ENCODE measurements at places on chromosomes 1 and 21. TPM values are rescaled to one million over a fixed set of nuclear protein-coding genes. Genes with fewer than 3 reads are reported as not detected.

The ZFP69B gene
- 2.4 TPM for total RNA-seq

- no peak overlapping the region for H3K4me3 ChIP-seq
- DNase-seq, result no peak
- no peaks in the 10 kb centered on the region for H3K4me1 ChIP-seq
- no peaks in the 10 kb centered on the region for H3K36me3 ChIP-seq
- H3K27ac ChIP-seq, result no peak overlapping the region
- no peaks in the 10 kb centered on the region for H3K27me3 ChIP-seq
Measured at GRCh38 chr1:243739335-243740003, 110.6 kb downstream of the AKT3 start.

The AGO4 gene
- total RNA-seq, result 27.3 TPM

GRCh38 chr1:151047591-151047924, at the start of gene C1orf56:
C1orf56 (plus strand) TSS chr1:151047751; CDS start chr1:151047848, 97 bp downstream.
- peak within 1 kb of the TSS; percentile 51 for H3K4me3 ChIP-seq
- peak; percentile 71 for DNase-seq
- H3K27ac ChIP-seq, result no peak within 1 kb of the TSS
- H3K4me1 ChIP-seq, result no peaks in the 10 kb centered on the region
- H3K36me3 ChIP-seq, result no peaks in the 10 kb centered on the region

The AVPR1B gene
- not detected for total RNA-seq

- no peaks in the 10 kb centered on the region for H3K36me3 ChIP-seq
- no peaks in the 10 kb centered on the region for H3K27me3 ChIP-seq
- H3K27ac ChIP-seq, result peak overlapping the region; percentile 98
Measured at GRCh38 chr1:3067671-3068563, 1.1 kb upstream of the PRDM16 start.

- H3K4me3 ChIP-seq, result no peak overlapping the region
- DNase-seq, result no peak
- H3K4me1 ChIP-seq, result no peaks in the 10 kb centered on the region
- no peaks in the 10 kb centered on the region for H3K27me3 ChIP-seq
Measured at GRCh38 chr1:14362331-14362730, 236.2 kb upstream of the KAZN start.

DNA sequence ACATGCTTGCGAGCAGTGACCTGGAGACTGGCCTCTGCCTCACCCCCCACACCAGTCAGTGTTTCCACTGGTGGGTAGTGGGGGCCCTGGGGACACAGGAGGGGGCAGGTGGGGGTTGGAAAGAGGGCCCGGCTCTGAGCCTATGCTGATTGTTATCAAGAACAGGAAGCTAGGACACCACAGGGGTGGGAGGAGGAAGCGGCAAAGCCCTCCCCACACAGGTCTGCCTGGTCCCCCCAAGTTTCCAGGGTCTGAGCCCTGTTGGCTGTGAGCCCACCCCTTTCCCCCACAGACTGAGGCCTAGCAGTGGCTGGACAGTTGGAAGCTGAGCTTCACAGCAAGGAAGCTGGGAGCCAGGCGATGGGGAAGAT, 1.6 kb upstream of the PTPN7 start:
- no peak for DNase-seq
- no peak overlapping the region for H3K27ac ChIP-seq
- no peaks in the 10 kb centered on the region for H3K27me3 ChIP-seq
- no peak overlapping the region for H3K4me3 ChIP-seq
- no peaks in the 10 kb centered on the region for H3K36me3 ChIP-seq

GRCh38 chr1:82487778-82488177, 687.0 kb downstream of the ADGRL2 start:
- no peak overlapping the region for H3K4me3 ChIP-seq
- H3K36me3 ChIP-seq, result no peaks in the 10 kb centered on the region
- no peak for DNase-seq
- H3K27me3 ChIP-seq, result no peaks in the 10 kb centered on the region
- H3K27ac ChIP-seq, result no peak overlapping the region
- no peaks in the 10 kb centered on the region for H3K4me1 ChIP-seq

- H3K4me1 ChIP-seq, result no peaks in the 10 kb centered on the region
- no peaks in the 10 kb centered on the region for H3K36me3 ChIP-seq
- H3K27ac ChIP-seq, result no peak overlapping the region
- DNase-seq, result no peak
Measured at GRCh38 chr1:185541871-185542301, 192.3 kb upstream of the HMCN1 start.

The GPR3 gene
- total RNA-seq, result 0.93 TPM

GRCh38 chr1:201481761-201482493, 12.9 kb upstream of the PHLDA3 start:
- H3K27ac ChIP-seq, result peak overlapping the region; percentile 52
- no peaks in the 10 kb centered on the region for H3K27me3 ChIP-seq
- peak; percentile 97 for DNase-seq
- H3K4me3 ChIP-seq, result no peak overlapping the region

DNA sequence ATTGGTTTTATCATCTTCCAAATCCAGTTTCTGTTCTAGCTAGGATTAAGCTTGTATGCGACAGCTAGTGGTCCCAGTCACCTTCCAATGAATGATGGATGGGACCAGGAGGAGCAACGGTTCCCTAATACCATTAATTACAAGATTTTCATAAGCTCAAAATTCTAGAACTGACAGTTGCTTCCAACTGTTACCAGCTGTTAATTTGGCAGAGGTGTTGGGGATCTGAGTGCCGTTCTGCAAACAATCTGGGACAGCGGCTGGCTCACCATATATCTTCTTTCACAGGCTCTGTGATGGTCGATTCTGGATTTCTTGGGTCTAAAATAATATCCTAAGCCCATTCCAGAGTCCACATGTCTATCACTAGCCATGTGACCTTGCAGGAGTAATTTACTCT, 34.5 kb upstream of the RALGPS2 start:
- no peaks in the 10 kb centered on the region for H3K27me3 ChIP-seq
- no peaks in the 10 kb centered on the region for H3K36me3 ChIP-seq
- H3K27ac ChIP-seq, result no peak overlapping the region
- no peaks in the 10 kb centered on the region for H3K4me1 ChIP-seq
- H3K4me3 ChIP-seq, result no peak overlapping the region
- no peak for DNase-seq

- no peaks in the 10 kb centered on the region for H3K27me3 ChIP-seq
- no peak overlapping the region for H3K27ac ChIP-seq
- peaks cover 4% of the 10 kb centered on the region for H3K4me1 ChIP-seq
- H3K4me3 ChIP-seq, result no peak overlapping the region
- DNase-seq, result no peak
Measured at GRCh38 chr1:10539411-10540043, 64.8 kb downstream of the PEX14 start.

GRCh38 chr1:178397678-178398077, 99.1 kb downstream of the CLEC20A start:
- H3K27ac ChIP-seq, result no peak overlapping the region
- DNase-seq, result no peak

DNA sequence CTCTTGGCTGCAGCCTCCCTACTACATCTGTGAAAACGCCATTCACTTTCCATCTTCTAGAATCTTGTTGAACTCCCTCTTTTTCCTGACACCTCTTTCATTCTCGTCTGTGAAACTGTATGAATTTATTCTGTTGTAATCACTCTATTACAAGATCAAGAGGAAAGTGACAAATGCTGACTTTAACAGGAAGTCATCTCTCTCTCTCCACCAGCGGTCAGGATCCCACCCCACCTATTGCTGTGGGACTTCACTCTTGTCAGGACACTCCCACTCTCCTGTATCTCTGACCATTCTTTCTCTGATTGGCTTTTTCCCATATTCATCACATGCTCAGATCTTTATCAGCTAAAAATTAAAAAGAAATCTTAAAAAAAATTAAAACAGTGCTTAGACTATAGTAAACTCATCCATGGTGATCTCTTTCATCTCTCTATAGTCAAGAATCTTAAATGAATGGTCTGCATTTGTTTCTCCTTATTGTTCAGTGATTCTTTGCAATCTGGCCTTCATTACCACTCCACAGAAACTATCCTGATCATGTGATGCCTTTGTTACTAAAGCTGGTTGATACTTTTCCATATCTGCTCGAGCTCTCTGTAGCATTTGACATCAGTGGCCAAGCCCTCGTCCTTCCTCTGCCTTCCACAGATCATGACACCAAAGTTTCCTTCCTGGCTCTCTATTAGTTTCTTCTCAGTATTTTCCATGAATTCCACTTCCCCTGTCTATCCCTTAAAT, 113.6 kb downstream of the UCHL5 start:
- H3K36me3 ChIP-seq, result no peaks in the 10 kb centered on the region
- no peak overlapping the region for H3K4me3 ChIP-seq
- H3K27me3 ChIP-seq, result no peaks in the 10 kb centered on the region
- DNase-seq, result no peak

- H3K36me3 ChIP-seq, result no peaks in the 10 kb centered on the region
- DNase-seq, result no peak
- no peaks in the 10 kb centered on the region for H3K27me3 ChIP-seq
- H3K4me3 ChIP-seq, result no peak overlapping the region
Measured at GRCh38 chr1:15213341-15213821, 33.6 kb upstream of the FHAD1 start.

The E2F2 gene
- total RNA-seq, result 0.42 TPM

The ST6GALNAC5 gene
- 9.8 TPM for total RNA-seq

DNA sequence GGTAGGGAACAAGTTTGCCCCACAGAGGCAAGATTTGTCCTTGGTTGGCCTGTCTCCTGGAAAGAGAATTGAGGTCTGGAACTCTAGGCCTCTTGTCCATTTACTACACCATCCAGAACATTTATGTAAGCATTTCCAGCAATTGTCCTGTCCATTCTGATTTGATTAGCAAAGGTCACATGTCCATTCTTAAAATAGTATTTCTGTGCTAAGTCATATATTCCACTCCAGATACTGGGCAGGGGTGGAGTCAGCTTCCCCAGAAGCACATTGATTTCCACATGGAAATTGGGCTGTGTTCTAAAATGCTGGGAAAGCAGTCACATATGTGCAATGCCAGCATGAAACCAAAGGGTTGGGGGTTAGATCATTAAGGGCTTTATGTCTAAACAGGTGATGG, 21.5 kb upstream of the FMN2 start:
- no peak overlapping the region for H3K27ac ChIP-seq
- no peaks in the 10 kb centered on the region for H3K36me3 ChIP-seq

DNA sequence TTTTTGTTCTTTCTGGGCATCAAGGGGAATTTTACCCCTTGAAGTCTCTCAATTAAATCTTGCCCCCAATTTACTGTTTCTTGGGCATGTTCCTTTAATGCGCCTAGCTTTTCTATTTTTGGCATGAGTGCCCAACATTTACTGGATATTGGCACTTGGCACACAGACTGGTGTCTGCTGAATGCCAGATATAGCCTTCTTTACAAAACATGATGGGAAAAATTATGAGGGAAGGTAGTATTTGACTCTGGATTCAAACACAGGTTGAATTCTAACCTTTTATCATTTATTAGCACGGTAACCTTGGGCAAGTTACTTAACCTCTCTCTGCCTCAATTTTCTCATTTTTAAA, 88.3 kb upstream of the GPR52 start:
- H3K36me3 ChIP-seq, result no peaks in the 10 kb centered on the region
- DNase-seq, result no peak
- no peaks in the 10 kb centered on the region for H3K4me1 ChIP-seq
- no peak overlapping the region for H3K4me3 ChIP-seq
- no peak overlapping the region for H3K27ac ChIP-seq

The TNFAIP8L2 gene
- total RNA-seq, result 4.1 TPM

GRCh38 chr1:56646611-56647010, 1.5 kb downstream of the PRKAA2 start:
- H3K36me3 ChIP-seq, result no peaks in the 10 kb centered on the region
- H3K27me3 ChIP-seq, result no peaks in the 10 kb centered on the region
- no peaks in the 10 kb centered on the region for H3K4me1 ChIP-seq

The TP73 gene
- 0.18 TPM for total RNA-seq

The REN gene
- not detected for total RNA-seq
